ENCODE measurements at places on chromosomes 4 and X.

- no peak for DNase-seq
Observed at GRCh38 chr4:94160774-94161173, 46.9 kb upstream of the SMARCAD1 start.

- no peak for DNase-seq
Observed at GRCh38 chr4:109916027-109916409, 3.3 kb downstream of the EGF start.

GRCh38 chr4:84681486-84682274, 98.8 kb downstream of the CDS1 start:
- no peak for DNase-seq

DNA sequence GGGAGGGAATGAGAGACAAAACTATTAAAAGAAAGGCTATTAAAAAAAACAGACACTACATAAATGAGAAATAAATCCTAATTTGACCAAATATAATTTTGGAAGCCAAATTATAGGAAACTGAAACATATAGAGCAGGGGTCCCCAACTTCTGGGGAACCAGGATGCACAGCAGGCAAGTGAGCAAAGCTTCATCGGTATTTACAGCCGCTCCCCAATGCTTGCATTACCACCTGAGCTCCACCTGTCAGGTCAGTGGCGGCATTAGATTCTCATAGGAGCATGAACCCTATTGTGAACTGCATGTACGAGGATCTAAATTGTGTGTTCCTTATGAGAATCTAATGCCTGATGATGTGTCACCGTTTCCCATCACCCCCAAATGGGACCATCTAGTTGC, 28.4 kb downstream of the ABCG2 start:
- no peak for DNase-seq

DNA sequence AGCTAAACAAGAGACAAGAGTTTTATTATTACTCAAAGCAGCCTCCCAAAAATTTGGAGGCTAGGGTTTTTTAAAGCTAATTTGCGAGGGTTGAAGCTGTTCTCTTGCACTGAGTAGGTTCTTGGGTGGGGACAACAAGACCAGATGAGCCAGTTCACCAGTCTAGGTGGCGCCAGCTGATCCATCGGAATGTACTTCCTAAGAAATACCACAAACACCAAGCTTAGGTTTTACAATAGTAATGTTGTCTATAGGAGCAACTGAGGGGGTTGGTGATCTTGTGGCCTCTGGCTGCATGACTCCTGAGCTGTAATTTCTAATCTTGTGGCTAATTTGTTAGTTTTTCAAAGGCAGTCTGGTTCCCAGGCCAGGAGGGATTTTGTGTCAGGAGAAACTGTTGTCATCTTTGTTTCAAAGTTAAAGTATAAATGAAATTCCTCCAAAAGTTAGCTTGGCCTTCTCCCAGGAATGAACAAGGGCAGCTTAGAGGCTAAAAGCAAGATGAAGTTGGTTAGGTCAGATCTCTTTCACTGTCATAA, 130.6 kb downstream of the SLC7A11 start:
- DNase-seq, result no peak

GRCh38 chrX:31679861-31680260, 608.0 kb upstream of the FTHL17 start:
- no peak for DNase-seq

GRCh38 chr4:2256156-2256731, 5.7 kb downstream of the MXD4 start:
- peak; percentile 13 for DNase-seq

DNA sequence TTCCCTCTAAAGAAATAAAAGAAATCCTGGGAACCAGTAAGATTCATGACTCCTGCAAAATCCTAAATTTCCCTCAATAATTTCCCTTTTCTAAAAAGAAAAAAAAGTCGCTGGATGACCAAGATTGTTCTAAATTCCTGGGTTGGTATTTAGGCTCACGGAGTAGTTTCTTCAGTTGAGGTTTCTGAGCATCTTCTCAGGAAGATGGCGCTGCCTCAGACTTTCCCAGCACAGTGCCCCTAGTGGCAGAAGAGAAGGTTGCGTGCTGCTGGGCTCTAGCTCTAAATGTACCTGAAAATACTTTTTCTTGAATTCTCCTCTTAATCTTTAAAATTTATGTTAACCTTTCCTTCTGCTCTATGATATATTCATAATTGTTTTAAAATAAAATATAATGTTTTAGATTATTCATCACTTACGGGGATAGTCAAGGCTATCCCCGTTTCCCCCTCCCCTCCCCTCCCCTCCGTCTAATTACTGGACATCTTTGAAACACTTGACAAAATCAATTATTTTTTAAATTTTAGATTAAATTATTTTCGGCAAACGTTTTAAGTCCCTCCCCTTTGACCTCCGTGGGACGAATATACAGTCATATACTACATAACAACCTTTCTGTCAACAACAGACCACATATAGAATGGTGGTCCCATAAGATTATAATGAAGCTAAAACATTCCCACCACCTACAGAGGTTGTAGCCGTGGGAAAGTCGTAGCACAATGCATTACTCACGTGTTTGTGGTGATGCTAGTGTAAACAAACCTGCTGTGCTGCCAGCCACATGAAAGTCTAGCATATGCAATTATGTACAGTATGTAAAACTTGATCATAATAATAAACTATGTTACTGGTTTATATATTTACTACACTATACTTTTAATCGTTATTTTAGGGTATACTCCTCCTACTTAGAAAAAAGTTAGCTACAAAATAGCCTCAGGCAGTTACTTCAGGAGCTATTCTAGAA, 41.0 kb upstream of the GATB start:
- DNase-seq, result peak; percentile 66

- DNase-seq, result no peak
Observed at GRCh38 chrX:51851507-51852085, 41.8 kb upstream of the MAGED1 start.

DNA sequence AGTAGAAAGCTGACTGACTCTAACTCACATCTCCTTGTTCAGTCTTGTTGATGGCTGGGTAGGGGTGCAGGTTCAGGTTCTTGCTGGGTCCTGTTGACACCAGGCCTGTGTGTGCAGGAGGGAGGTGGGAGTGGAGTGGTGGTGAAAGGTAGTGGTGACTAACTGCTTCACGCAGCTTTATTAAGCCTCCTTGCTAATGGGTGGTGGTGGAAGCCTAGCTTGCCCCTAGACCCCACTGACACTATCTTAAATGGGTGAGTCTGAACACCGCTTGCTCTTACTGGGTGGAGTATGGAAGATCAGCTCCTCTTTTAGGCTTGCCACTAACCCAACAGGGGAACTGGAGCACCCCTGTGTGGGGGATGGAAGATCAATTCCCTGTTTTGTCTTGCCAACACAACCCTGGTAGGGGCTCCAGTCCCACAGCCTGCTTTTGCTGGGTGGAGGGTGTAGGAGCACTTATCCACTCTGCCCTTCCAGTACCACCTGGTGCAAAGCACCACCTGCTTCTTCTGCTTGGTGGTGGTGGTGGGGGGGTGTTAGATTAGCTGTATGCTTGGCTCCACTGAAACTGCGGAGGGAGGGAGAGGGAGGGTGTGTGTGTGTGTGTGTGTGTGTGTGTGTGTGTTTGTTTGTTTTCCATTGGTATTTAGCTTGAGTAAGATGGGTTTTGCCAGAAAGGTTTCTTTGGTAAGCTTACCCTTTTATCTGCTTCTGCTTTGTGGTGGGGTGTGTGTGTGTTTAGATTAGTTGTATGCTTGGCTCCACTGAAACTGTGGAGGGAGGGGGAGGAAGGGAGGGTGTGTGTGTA, 25.6 kb downstream of the KDM6A start:
- peak; percentile 20 for DNase-seq

DNA sequence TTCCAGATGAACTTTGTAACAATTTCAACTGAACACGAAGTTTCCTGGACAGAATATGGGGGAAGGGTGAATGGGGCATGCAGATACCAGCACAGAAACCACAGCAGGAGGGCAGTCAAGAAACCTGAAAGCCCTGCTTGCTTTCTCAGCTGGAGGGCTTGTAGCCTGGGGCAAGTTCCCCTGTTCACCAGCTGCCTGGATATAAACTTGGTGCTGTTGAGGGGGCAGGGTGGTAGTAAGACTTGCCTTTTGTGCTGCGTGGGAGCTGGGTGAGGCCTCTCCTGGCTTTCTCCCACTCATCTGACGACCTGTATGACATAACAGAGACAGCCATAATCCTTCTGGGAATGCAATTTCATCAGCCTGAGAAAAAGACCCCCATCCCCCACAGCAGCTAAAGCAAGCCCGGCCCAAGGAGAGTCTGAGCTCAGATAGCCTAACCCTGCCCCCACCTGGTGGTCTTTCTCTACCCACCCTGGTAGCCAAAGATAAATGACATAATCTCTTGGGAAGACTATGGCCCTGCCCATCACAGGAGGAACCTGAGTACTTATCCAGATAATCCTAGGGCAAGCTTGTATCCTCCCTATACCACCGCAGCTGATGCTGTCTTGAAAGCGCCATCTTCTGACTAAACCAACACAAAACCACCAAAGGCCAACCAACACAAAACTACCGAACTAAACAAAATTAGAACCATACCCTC, 234.3 kb downstream of the LAS1L start:
- no peak for DNase-seq
